Breast epithelium (tissue), 4 donors: ENCODE measurements at places on chromosomes 7 and 10.

- DNase-seq, result no peak
Observed at GRCh38 chr7:10677668-10678232, 295.9 kb upstream of the PHF14 start.

DNA sequence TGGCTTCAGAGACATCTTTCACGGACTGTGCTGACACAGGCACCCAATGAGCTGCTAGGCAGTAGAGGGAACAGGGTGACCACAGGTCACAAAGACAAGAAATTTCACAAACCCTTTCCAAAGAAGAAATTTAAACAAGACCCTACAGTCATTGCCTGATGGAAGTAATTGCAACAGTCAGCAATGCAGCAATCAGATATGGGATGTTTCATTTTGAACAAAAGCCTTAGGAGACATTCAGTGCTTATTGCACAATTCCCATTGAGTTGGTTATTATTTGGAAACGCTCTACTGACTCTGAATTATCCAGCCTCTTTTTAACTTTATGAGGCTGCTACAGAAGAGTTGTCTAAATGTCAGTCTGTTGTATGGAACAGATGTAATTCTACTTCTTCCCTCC lies 85.5 kb downstream of the ETV1 start:
- no peak for DNase-seq

GRCh38 chr10:102527546-102527945 lies 23.8 kb downstream of the SUFU start:
- no peak for DNase-seq

DNA sequence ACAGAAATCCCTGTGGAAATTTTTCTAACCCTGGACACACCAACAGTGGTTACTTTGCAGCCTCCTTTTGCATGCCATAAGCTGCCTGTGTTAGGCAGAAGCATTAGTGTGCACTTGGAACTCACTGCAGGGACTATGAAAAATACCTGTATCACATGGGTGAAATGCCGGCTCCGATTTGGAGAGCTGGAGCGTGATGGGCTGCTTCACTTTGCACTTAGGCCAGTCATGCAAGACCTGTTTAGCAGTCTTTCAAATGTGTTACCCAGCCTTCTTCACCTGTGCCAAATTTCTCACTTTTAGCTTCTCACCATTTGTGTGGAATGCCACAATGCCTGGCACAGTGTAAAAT lies 11.3 kb downstream of the NCOA4 start:
- DNase-seq, result no peak

DNA sequence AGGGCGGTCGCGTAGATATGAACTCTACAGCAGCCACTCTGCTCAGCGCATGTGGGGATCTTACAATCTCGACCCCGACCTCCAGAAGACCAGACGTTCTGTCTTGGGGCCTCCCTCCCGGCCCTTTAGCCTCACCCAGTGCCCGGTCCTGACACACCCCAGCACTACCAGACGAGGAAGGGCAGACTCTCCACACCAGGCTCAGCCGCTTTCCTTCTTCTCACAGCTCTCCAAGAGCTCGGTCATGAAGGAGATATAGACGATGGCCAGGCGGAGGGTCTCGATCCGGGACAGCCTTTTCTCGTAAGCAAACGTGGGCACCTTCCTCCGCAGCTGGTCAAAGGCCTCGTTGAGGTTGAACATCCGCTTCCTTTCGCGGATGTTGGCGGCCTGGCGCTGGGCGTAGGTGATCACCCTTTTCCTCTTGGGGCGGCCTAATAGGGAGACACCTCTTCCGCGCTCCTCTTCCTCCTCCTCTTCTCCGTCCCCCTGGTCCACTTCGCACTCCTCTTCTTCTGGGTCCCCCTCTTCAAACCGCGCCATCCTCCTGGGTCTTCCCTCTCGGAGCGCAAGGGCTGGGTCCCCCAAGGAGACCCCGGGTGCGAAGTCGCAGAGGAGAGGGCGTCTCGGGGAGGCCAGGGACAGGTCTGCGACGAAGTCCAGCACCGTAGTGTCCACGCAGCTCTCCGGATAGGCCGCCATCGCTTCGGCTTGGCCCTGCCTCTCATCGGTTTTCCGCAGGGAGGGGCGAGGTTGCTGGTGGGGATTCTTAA lies at the start of gene FERD3L:
TSS of gene FERD3L (minus strand) at position 761 of the 773 bp plus-strand sequence. CDS start at position 702, 59 bp downstream.
- DNase-seq, result no peak

DNA sequence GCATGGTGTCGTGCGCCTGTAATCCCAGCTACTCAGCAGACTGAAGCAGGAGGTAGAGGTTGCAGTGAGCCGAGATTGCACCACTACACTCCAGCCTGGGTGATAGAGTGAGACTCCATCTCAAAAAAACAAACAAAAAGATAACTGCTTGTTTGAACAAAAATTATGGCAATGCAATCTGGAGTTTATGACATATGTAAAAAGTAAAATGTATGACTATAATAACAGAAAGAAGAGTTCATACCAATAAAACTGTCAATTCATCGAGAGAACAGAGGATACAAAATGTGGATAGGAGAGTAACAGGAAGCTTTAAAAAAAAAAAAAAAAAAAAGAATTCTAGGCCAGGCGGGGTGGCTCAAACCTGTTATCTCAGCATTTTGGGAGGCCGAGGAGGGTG lies 19.2 kb downstream of the SLC25A16 start:
- no peak for DNase-seq

GRCh38 chr10:10294881-10295529 lies 722.7 kb upstream of the CELF2 start:
- DNase-seq, result no peak
